Activated naive CD4-positive, alpha-beta T cell (primary cell): ENCODE measurements at places on chromosomes 7 and 10.

DNA sequence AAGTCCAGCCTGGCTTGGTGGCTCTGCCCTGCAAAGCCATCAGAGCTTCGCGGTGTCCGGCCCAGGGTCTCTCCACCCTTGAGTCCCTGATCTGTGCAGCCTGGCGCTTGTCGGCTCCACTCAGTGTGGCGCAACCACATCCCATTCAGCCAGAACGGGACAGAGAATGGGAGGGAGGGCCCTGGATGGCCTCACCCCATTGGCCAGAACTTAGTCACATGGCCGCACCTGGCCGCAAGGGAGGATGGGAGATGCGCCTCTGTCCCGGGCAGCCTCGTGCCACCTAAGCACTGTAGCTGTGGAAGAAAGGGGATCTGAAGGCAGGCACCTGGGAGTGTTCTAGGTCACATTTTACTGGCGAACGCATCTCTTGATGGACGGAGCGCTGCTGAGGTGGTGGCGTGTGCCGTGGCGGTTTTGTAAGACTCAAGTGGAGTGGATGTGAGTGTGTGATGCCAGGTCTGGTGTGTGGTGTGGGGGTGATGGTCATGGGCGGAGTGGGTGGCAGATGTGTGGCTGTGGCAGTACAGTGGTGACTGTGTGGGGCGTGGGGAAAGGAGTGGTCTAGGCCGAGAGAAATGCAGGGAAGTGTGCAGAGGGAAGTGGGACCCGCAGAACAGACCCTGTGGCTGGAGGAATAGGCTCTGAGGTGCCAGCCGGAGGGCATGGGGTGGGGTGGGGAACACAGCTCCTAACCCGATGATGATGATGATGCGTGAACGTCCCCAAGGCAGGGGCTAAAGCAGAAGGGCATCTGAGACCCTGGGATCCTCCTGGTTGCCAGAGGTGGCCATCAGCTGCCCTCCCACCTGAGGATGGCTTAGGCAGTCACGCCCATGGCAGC lies 19.0 kb downstream of the CLEC2L start:
- DNase-seq = no peak

- no peak for DNase-seq
Observed at GRCh38 chr7:70646536-70647248, 485.3 kb upstream of the GALNT17 start.

- DNase-seq = no peak
Observed at GRCh38 chr10:2476218-2476811, 591.0 kb upstream of the PFKP start.

DNA sequence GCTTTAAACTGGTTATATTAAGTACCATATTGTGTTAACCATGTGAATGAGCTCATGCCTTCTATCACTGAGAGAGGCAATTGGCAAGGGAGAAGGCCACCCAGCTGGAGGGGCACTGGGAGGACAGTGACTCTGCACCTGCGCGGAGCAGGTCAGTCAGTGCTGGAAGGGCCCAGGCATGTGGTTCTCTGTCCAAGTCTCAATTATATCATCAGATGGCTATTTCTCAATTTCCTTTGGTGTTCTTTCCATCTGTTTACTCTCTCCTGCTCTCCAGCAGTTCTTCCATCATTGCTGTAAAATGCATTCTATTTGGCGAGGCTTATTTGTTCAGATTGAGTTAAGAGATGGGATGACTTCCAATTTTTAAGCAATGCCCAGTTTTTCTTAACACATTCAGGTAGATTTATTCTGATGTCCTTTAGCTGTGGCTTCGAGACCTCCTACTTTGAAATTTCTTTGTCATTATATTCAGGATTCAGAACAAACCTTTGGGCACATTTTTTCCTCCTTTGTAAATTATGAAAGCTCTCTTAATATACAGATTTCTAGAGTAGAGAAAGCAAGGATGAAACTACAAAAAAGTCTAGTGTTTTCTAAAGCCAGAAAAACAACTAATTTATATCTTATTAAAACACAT lies 159.3 kb downstream of the BMPER start:
- no peak for DNase-seq
